Fibroblast of the aortic adventitia (primary cell): ENCODE measurements at places on chromosomes 16 and 17.
A peak's percentile ranks its signal among the peaks of the same experiment; 100 is the strongest.

GRCh38 chr17:3645310-3645709 is 8.8 kb downstream of the CTNS start:
- no peak for DNase-seq

GRCh38 chr17:12296209-12296625 is 275.5 kb downstream of the MAP2K4 start:
- DNase-seq = peak; percentile 1

GRCh38 chr16:20851601-20852000 is 45.3 kb downstream of the REXO5 start:
- peak; percentile 99 for DNase-seq

DNA sequence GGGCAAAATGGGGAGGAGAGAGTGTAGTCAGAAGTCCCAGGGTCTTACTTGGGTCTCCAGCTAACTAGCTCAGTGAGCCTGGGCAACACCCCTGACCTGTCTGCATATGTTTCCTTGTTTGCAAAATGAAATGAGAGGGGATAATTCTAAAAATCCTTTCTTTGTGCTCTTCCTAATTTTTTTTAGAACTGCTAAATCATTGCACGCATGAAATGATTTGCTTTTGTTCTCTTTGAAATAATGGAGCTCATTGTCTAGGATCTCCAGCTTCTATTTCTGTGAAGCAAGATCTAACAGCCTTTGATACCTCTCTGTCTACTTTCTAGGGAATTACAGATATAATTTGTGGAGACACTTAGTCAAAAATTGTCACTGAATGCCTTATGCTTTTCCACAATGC is 181.3 kb downstream of the CDH13 start:
- DNase-seq = no peak

- no peak for DNase-seq
These were observed 231.2 kb downstream of the MSI2 start for GRCh38 chr17:57487573-57487972.

DNA sequence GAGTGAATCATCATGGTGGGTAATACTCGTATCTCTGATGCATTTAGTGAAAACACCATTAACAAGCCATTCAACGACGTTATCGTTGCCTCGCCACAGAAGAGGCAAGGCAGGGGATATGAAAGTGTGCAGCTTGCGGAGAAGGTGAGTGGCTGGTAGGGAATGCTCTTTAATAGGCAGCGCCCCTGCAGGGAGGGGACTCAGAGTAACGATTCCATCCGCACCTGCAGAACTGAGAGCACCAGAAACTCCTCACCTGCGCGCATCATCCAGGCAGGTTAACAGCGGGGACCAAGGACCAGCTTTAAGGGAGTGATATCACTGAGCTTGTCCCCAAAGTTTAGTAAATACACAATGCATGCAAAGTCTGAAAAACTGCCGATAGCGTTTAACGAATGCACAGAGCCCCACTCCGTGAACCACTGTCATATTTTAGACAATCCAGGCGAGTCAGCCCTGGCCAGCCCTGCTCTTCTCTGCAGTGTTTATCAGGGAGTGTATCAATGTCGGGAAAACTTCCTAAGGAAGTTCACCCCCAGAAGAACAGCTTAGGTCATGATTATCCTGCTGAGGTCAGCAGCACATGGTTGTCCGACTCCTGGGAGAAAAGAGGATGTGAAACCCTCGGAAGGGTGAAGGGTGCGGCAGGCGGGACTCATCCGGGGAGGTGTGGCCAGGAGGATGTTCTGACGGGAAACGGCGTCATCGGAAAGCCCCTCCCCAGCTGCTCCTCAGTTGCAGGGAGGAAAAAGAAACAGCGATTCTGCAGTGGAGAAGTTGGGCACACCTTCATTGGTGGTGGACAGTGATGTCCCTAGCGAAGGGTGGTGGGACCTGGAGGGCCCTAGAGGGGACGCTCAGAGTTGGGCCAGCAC is 68.5 kb upstream of the DNAH17 start:
- DNase-seq = peak; percentile 10

DNA sequence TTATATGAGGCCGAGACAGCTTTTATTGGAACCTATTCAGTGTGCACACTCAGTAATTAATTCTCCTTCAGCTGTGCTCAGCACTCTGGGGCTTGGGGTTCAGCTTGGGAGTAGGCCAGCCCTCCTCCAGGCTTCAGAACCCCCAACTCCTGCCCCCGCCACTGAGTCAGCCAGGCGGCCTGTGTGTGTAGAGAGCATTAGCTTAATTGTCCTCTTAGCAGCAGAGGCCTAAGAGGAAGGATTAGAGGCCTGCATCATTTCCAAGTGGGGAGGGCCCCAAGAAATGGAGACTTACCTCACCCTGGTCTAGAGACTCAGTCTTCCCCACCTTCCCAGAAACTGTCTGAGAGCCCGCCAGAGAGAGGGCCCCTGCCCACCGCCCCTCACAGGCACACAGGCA is 772 bp downstream of the PRSS53 start:
- DNase-seq = no peak

DNA sequence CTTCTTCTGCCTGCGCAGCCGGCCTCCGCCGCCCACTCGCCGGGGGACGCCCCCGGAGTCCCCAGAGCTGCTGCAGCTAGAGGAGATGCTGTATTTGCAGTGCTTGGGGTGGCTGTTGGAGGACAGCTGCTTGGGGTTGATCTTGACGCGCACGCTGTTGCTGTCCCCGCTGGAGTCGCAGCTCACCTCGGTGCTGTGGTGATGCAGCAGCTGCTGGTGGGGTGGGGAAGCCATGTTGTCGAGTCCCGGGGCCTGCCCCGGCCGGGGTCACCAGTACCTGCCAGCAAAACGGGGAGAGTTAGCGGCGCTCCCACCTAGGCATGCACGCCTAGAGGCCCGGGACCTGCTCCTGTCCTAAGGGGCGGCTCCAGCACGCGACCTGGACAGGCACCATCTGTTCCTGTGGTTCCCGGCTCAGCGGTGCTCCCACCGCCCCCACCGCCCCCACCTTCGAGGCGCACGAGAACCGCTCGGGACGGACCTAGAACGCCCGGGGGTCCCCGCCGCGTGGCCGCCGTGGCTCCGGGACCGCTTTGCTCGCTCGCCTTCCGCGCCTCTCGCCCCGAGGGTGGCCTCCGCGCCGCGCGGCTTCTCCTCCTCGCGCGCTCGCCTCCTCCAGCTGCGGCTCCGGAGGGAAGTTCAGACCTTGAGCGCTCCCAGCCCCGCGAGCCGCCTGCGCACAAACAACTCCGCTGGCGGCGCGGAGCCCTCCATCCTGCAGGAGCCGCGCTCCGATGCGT is 863 bp downstream of the ADCY9 start:
- peak; percentile 70 for DNase-seq

DNA sequence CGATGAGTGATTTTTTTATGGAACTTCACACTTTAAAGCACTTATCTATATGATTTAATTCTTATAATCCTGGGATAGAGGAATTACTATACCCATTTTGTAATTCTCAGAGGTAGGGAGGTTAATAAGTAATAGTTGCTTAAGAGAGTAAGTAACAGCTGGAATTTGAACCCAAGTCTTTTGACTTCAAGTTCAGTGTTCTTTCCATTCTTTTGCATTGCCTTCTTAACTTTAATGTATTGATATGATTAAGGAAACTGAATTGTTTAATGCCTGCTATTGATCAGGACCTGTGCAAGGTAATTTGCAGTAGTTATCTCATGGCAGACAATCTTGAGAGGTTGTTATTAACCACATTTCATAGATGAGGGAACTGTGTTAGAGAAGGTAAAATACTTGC is 78.5 kb downstream of the TUBD1 start:
- no peak for DNase-seq

- DNase-seq = no peak
These were observed 16.3 kb downstream of the MAPT start for GRCh38 chr17:45910667-45911066.

DNA sequence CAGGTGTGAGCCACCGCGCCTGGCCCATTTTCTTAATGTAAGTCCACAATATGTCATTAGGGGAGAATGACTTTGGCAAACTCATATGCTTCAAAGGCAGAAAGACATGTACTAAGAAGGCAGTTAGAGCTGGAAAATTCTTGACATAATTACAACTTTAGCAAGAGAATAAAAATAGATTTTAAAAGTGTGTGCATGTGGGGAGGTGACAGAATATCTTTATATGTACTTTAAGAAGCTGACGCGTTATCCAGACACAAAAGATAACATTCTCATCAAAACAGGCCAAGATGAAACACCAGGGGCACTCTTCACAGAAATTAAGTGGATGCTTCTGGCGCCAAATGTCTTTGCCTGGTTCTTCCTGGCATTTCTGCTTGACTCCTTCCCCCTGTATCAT is 28.2 kb downstream of the GJC1 start:
- no peak for DNase-seq

- peak; percentile 71 for DNase-seq
These were observed 13.3 kb downstream of the NXPH3 start for GRCh38 chr17:49588726-49589576.
